ENCODE measurements at places on chromosomes 3 and 15. TPM values are rescaled to one million over a fixed set of nuclear protein-coding genes. Genes with fewer than 3 reads are reported as not detected.

Gene SKOR1
- 0.08 TPM for total RNA-seq

Gene SUSD5
- total RNA-seq, result not detected

Gene PPP4R2
- 118 TPM for total RNA-seq

Gene WDR49
- total RNA-seq, result not detected

Gene RAD51
- 69.5 TPM for total RNA-seq

Gene DCBLD2
- total RNA-seq, result 1.9 TPM

Gene SLC15A2
- 1.4 TPM for total RNA-seq

Gene PLCB2
- 53.3 TPM for total RNA-seq

Gene MTFMT
- total RNA-seq, result 27.1 TPM

Gene ASTE1
- total RNA-seq, result 9.0 TPM

Gene XCR1
- total RNA-seq, result not detected

Gene SERINC4
- 0.11 TPM for total RNA-seq

Gene LRRK1
- 0.44 TPM for total RNA-seq

Gene COL8A1
- total RNA-seq, result not detected

Gene LRIG1
- 33.8 TPM for total RNA-seq

Gene RYR3
- not detected for total RNA-seq

Gene PEAK1
- total RNA-seq, result 30.5 TPM

Gene CPA3
- not detected for total RNA-seq

Gene CLDN11
- total RNA-seq, result not detected

Gene SCG5
- total RNA-seq, result 0.70 TPM

Gene NMNAT3
- 1.6 TPM for total RNA-seq

Gene AMT
- total RNA-seq, result 0.99 TPM

Gene TASOR
- 61.0 TPM for total RNA-seq

Gene RLBP1
- not detected for total RNA-seq

Gene FILIP1L
- 0.36 TPM for total RNA-seq

Gene FOXB1
- 0.44 TPM for total RNA-seq

Gene IL5RA
- total RNA-seq, result 0.34 TPM

Gene SPINT1
- 10.1 TPM for total RNA-seq

Gene UNC13C
- not detected for total RNA-seq

Gene LRRC34
- total RNA-seq, result 3.5 TPM

Gene EPHB1
- not detected for total RNA-seq

Gene CCR1
- total RNA-seq, result 0.36 TPM

Gene ZNF80
- 1.6 TPM for total RNA-seq

Gene RGMA
- not detected for total RNA-seq

Gene PARP9
- 11.4 TPM for total RNA-seq

Gene DUOXA2
- total RNA-seq, result not detected

Gene ABCC5
- 18.2 TPM for total RNA-seq

Gene QTRT2
- total RNA-seq, result 44.6 TPM

Gene MYO5C
- 0.23 TPM for total RNA-seq

Gene CGGBP1
- total RNA-seq, result 83.5 TPM

Gene ITPKA
- total RNA-seq, result 0.57 TPM

Gene UCN2
- total RNA-seq, result not detected

Gene CSPG4
- total RNA-seq, result 0.02 TPM

Gene TRIM42
- total RNA-seq, result not detected

Gene NEK10
- 0.34 TPM for total RNA-seq

Gene ECE2
- not detected for total RNA-seq

Gene HRG
- not detected for total RNA-seq

Gene CYP1A2
- not detected for total RNA-seq

Gene ACAD11
- 10.9 TPM for total RNA-seq

Gene TRPC1
- total RNA-seq, result 2.1 TPM

Gene CTXN2
- total RNA-seq, result not detected

Gene GABRR3
- not detected for total RNA-seq

Gene AADAC
- not detected for total RNA-seq

Gene CTSH
- 7.4 TPM for total RNA-seq

Gene CRELD1
- total RNA-seq, result 11.7 TPM

Gene ALPK3
- total RNA-seq, result 0.08 TPM

Gene LOXL1
- 1.4 TPM for total RNA-seq

Gene SST
- not detected for total RNA-seq

Gene RETNLB
- total RNA-seq, result not detected
